SK-N-SH (cell line): ENCODE measurements at places on chromosomes 12 and 14.

GRCh38 chr12:52062167-52063081 lies 7.4 kb upstream of the ATG101 start:
- DNase-seq: peak; percentile 57

- DNase-seq: no peak
Measured at GRCh38 chr12:88237954-88238353, 95.8 kb downstream of the TMTC3 start.

DNA sequence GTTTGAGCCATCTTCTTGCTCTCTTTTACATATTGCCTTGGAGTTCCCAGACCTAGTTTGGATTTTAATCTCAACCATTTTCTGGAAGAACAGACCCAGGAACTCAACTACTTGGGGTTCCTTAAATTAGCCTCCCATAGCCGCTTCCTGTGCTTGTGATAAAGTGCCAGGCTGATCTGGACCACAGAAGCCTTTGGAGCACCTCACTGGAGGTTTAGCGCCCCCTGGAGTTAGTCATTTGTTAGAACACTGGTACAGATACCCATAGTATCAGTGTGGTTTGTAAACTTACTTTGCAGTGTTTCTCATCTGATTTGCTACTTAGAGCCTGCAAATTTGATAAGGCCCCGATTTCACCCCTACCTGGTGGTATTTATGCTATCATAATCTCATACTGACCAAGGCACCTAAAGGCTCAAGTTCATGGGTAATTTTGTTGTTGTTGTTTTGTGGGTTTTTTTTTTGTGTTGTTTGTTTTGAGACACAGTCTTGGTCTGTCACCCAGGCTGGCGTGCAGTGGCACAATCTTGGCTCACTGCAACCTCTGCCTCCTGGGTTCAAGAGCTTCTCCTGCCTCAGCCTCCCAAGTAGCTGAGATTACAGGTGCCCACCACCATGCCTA lies 3.7 kb downstream of the UNC119B start:
- peak; percentile 77 for DNase-seq

- DNase-seq: no peak
Measured at GRCh38 chr12:31702047-31702446, 26.8 kb downstream of the AMN1 start.

DNA sequence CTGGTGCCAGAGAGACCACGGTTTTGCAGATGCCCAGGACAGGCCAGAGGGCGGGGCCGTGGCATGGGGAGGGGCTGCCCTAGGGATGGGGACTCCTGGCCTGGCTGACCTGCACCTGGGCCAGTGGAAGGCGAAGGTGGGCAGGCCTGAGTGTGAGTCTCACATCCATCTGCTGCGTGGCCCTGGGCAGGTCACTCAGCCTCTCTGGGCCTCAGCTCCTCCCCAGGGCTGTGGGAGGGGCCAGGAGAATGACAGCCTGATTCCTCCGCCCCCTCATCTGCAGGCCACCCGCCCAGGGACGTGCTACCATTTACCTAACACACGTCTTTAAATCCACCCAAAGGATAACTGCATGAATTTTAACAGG lies 90.9 kb downstream of the GALNT9 start:
- no peak for DNase-seq

GRCh38 chr12:76997011-76997780 lies 68.2 kb downstream of the E2F7 start:
- DNase-seq: no peak

GRCh38 chr14:90201344-90201743 lies 55.0 kb upstream of the PSMC1 start:
- peak; percentile 49 for DNase-seq

- no peak for DNase-seq
Measured at GRCh38 chr12:102429211-102430154, 50.9 kb downstream of the IGF1 start.

- DNase-seq: no peak
Measured at GRCh38 chr12:27711317-27711682, 668 bp downstream of the MRPS35 start.

DNA sequence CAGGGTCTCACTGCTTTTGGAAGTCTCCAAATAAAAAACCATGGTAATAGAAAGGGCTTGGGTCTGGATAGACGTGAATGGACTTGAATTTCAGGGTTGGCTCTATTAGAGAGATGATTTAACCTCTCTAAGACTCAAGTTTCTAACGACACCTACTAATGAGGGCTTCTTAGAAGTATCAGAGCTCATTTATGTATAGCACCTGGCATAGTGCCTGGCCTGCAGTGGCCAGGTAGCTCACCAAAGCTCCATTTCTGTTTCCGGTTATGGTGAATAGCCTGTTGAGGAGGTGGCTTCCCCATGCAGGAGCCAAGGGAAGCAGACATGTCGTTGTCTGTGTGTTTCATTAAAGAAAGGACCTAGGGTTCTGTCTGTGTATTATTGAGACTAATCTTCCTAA lies 108.6 kb downstream of the ETV6 start:
- no peak for DNase-seq

DNA sequence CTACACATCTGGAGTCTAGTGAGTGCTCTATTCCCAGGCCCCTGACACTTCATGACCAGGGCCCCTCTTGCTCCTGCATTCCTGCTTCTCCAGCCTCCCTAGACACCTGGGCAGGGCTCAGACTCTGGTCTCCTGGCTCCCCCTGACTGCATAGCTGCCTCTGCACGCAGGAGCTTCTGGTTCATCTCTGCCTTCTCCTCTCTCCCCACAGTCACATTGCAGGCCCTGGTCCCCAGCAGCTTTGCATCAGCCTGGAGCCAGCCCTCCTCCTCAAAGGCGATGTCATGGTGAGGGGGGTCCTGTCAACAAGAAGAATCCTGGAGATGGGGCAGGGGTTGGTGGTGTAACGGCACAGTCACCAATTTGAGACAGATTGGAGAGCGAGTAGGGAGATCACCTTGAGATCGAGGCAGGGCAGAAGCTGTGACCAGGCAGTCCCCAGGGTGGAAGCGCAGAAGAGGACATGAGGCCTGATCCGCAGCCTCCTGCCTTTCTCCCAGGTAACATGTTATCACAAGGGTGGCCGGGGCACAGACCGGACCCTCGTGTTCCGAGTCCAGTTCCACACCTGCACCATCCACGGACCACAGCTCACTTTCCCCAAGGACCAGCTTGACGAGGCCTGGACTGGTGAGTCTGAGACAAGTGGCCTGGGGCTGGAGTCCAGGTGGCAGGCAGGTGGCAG lies 8.1 kb downstream of the TNS2 start:
- DNase-seq: no peak

DNA sequence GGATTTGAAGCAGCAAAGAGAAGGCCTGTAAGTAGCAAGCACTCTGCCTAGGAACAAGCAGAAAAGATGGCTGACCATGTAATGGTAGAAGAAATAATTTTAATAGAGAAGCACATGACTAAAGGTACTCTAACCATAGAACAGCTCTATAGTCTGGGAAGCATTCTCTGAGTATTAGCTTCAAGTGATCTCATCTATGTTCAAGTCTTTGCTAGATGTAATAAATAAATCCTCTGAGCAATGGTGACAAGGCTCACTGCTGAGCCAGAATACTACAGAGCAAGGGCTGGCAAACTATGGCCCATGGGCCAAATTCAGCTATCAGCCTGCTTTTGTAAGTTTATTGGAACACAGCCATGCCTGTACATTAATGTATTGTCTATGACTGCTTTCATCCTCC lies 84.8 kb downstream of the PEBP1 start:
- no peak for DNase-seq

GRCh38 chr12:32586390-32586789 lies 92.7 kb upstream of the DNM1L start:
- no peak for DNase-seq

DNA sequence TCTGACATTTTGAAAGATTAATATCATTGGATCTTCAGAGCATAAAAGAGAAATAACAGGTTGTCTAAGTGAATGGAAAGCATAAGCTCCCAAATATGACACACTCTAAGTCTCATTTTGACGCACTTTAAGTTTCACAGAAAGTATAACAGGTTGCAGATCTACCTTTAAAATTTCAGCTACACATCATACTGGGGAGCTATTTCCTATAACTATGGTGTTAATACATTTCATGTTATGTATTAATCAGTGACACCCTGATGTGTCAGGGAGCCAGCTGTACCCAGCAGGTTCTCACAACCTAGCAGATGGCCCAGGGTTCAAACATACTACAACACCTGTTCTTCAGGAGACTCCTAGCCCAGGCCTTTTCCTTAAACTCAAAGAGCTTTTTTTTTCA lies 31.1 kb upstream of the TMX1 start:
- no peak for DNase-seq

- no peak for DNase-seq
Measured at GRCh38 chr14:55047301-55048053, 4.0 kb upstream of the MAPK1IP1L start.

- DNase-seq: no peak
Measured at GRCh38 chr14:93857500-93858283, 69.4 kb upstream of the PRIMA1 start.

DNA sequence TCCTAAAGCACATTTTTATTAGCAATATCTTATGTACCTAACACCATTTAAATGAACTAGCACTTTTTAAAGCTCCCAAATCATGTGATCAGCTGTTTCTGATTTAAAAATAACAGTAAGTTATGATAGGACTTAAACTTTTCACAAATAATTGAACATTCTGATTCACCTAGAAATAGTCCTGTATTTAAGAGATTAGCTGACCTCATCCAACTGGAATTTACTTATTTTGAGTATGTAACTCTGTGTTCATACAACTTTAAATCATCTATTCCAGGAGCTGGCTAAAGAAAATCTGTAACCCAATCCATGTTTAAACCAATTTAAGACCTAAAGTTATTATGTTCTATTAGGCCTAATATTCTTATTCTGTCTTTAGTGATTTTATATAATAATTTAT lies 184.3 kb downstream of the CCDC91 start:
- no peak for DNase-seq

- DNase-seq: no peak
Measured at GRCh38 chr12:108734200-108734906, 3.0 kb upstream of the CORO1C start.

GRCh38 chr12:64923536-64923935 lies 99.1 kb downstream of the TBC1D30 start:
- DNase-seq: no peak

DNA sequence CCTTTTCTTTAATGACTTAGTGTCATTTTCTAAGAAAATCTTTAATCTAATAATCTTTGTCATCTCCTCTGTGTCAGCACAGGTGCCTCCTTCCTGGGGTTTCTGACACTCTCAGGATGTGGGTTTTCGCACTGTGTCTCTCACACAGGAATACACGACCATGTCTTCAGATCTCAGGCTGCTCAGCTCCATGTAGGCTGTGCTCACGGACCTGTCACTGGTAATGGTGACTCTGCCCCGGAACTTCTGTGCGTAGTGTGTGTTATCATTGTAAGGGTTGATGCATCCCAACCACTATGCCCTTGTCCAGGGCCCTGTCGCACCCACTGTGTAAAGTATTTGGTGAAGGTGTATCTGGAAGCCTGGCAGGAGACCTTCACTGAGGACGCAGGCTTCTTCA lies 647.8 kb downstream of the TMEM121 start:
- DNase-seq: no peak

- no peak for DNase-seq
Measured at GRCh38 chr12:27052176-27052575, 29.8 kb downstream of the MED21 start.

GRCh38 chr14:31489691-31490090 lies 1.9 kb upstream of the GPR33 start:
- no peak for DNase-seq

DNA sequence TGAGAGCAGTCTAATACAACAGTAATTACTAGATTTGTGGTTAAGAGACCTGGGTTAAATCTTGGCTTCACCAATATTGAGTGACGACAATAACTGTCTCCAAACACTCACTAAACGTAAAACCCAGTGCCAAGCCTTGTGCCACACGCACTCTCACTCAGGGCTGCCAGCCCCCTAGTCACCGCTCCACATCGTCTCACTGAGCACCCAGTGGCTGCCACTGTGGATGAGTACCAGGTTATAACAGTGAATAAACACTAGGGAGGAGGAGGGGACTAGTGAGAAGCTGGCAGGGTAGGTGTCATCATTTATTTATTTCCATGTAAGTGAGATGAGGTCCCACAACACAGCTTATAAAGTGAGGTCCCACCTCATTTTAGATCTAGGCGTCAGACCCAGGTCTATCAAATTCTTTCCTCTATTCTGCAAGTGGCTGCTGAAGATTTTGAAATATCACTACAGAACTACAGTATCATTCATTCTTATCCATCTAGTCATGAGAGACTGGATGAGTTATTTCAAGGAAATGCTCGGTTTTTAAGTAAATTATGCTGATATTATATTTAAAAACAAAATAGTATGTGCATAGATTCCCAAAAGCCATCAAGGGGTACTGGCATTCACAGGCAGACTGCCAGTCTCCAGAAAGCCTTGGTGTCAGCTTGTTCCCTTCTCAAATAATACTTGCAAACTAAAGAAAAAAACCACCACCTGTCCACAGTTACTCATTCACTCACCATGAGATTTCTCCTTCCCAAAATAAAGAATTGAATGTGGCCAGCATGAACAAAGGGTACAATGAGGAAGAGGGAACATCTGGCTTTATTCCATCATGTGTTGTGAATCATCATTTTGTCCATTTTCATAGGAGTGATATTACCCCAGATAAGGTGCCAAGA lies 84.0 kb downstream of the PTPN21 start:
- DNase-seq: no peak

- DNase-seq: no peak
Measured at GRCh38 chr12:103561174-103561573, 25.9 kb upstream of the STAB2 start.

DNA sequence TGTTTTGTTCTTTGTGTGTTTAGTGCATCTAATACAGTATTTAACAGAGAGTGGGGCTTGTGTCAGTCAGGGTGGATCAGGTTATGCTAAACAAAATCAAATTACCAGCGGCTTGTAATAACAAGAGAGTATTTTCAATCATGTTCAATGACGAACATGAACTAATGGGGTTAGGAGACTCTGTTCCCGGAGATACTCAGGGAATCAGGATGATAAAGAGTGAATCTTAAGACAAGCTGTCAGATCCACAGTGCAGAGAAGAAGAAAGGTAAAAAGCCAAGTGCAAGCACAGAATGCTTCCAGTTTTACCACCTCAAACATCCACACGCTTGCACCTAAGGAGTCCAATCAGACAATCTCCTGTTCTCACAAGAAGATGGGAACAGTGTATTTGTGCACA lies 1331.5 kb upstream of the TMEM132C start:
- DNase-seq: no peak

GRCh38 chr12:85059594-85059993 lies 23.4 kb downstream of the LRRIQ1 start:
- no peak for DNase-seq

- DNase-seq: no peak
Measured at GRCh38 chr12:70994217-70994788, 73.8 kb upstream of the PTPRR start.

GRCh38 chr12:105575235-105575634 lies 244.7 kb downstream of the C12orf75 start:
- DNase-seq: no peak

DNA sequence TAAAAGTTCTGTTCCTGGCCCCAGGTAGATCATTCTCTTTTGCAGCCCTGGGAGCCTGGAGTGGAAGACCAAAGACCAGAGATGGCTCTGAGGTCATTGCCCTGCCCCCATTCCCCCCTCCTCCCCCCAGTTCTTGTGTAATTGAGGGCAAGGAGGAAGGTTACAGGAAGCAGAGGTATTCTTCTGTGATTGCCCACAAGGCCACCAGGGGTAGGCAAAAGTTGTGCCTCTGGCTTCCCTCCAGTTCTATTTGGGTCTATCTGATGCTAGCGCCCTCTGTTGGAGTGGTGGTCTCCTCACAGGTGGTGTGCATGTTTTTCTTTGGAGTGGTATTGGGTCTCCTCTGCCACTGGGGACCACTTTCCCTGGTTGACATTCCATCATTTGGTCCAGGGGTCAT lies 41.2 kb upstream of the CRY1 start:
- DNase-seq: no peak
